A673 (cell line): ENCODE measurements at places on chromosomes 2 and 18.
A peak's percentile ranks its signal among the peaks of the same experiment; 100 is the strongest.

- DNase-seq, result no peak
These were observed 194.1 kb upstream of the GLI2 start for GRCh38 chr2:120541553-120541932.

DNA sequence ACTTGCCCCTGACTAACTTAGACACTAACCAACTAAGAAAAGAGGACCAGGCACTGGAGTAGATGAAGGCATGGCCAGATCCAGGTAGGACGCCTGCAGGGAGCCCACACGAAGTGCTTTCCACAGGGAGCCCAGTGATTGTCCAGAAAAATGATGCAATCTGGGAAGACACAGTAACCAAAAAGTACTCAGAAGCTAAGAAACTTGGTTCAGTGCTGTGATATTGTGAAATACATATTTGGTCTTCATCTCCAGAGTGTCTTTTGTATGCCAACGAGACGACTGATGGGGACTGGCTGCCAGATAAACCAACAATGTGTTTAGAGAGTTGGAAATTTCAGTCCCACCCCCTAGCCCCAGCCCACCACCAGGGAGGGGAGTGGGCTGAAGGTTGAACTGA, 135.0 kb downstream of the SP3 start:
- no peak for DNase-seq

DNA sequence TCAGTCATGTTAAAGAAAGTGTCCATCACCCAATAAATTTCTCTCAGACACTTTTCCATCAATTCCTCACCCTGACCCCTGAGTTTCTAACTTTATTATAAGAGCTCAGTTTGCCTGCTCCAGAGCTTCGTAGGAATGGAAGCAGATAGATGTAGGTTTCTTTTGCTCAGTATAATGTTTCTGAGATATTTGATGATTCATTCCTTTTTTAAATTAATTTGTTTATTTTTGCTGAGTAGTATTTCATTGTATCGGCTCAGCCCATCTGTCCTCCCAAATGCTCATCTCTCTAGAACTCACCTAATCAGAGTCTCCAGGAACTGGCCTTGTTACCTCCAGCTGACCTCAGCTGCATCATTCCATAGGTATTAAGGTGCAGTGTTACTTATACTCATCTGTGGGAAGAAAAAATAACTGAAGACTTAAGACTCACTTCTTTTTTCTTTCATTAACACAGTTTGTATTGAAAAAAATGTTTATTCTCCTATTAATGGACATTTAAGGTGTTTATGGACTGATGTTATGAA, 11.9 kb upstream of the BCL2L11 start:
- DNase-seq, result no peak

GRCh38 chr2:161905389-161906046, 168.5 kb downstream of the DPP4 start:
- peak; percentile 92 for DNase-seq

- DNase-seq, result no peak
These were observed 120.0 kb upstream of the FHL2 start for GRCh38 chr2:105518897-105519296.

- DNase-seq, result no peak
These were observed 46.8 kb downstream of the GFPT1 start for GRCh38 chr2:69340101-69340775.

- DNase-seq, result no peak
These were observed 100.2 kb upstream of the EPAS1 start for GRCh38 chr2:46196871-46197462.

GRCh38 chr2:19357402-19358241, 801 bp downstream of the OSR1 start:
- no peak for DNase-seq

- no peak for DNase-seq
These were observed 56.6 kb downstream of the XIRP2 start for GRCh38 chr2:166944909-166945308.

- no peak for DNase-seq
These were observed 31.9 kb upstream of the FOSL2 start for GRCh38 chr2:28360718-28361293.

DNA sequence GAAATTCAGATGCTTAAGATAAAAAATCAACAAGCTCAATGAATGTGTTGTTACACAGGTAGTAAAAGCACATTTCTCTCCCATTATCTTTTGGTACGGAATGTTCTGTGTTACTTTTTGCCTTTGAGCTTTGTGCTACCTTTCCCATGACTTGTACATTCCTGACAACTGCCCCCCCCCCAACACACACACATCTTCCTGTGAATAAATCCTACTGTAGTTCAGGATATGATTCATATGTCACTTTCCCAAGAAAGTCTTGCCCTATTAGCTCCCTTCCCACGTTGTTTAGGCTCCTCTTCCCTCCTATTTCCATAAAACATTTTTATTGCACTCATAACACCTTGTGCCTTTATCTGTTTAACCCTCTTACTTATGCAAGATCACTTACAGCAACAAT, 442.6 kb upstream of the LRATD1 start:
- no peak for DNase-seq
